ENCODE measurements at places on chromosomes 11 and 22.

- no peak for DNase-seq
These were observed 3.7 kb upstream of the GAL start for GRCh38 chr11:68680541-68681231.

- peak; percentile 68 for DNase-seq
These were observed 13.0 kb downstream of the NEU3 start for GRCh38 chr11:75001686-75002085.

DNA sequence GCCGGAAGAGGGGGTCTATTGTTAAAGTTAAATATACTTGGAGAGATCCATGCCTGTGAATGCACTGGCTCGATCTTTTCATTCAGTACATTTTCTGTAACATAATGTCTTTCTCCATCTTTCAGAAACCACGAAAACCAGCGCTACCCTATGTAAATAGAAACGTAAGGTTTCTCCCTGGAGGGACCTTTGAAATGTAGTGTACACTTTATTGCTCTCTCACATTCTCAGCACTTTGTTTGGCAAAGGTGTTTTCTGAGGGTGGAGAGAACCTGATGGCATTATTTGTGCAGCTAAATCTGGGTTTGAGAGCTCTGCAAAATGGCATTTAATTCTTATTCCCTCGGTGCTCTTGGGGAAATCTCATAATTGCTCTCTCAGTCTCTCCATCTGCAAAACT, 468.4 kb downstream of the NELL1 start:
- DNase-seq: no peak

- DNase-seq: no peak
These were observed 14.2 kb downstream of the PLEKHB1 start for GRCh38 chr11:73660497-73661034.
